ENCODE measurements at places on chromosomes 1 and 21.
A peak's percentile ranks its signal among the peaks of the same experiment; 100 is the strongest.

- no peak for DNase-seq
Measured at GRCh38 chr1:60279798-60280197, 206.2 kb upstream of the C1orf87 start.

DNA sequence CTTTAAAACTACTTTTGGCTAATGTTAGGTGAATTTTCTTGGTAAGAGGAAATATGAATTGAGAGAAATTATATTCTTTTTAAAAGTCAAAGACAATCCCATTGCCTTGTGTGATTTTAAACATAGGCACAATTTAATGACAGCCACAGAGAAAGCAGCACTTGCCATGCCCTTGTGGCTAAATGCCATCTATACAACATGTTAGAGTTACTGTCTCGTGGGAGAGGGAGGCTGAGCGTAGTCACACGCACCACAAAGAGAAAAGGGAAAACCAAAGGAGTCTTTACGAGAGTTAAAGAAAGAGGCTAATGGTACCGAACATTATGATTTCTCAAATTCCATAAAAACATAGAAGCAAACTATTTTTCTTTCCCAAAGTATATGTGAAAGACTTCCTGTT lies 537.9 kb downstream of the PTPRC start:
- no peak for DNase-seq

DNA sequence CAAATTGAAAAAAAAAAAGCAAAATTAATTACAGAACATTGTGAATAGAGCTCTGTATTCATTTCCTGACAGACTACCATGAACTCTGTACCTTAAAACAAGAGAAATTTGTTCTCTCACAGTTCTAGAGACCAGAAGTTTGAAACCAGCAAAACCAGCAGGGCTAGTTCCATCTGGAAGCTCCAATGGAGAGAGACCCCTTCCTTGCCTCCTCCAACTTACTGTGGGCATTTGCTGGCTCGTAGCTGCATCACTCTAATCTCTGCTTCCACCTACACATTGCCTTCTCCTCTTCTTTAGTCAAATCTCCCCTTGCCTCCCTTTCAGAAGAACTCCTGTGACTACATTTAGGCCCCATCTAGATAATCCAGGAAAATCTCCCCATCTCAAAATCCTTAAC lies 56.5 kb downstream of the SYDE2 start:
- peak; percentile 47 for DNase-seq

GRCh38 chr1:220873868-220874655 lies 5.2 kb upstream of the HLX start:
- DNase-seq = no peak

- no peak for DNase-seq
Measured at GRCh38 chr1:228297242-228297641, 89.4 kb downstream of the OBSCN start.

- no peak for DNase-seq
Measured at GRCh38 chr1:46522184-46522968, 29.1 kb downstream of the KNCN start.

GRCh38 chr1:205170532-205171269 lies 40.8 kb downstream of the DSTYK start:
- no peak for DNase-seq

DNA sequence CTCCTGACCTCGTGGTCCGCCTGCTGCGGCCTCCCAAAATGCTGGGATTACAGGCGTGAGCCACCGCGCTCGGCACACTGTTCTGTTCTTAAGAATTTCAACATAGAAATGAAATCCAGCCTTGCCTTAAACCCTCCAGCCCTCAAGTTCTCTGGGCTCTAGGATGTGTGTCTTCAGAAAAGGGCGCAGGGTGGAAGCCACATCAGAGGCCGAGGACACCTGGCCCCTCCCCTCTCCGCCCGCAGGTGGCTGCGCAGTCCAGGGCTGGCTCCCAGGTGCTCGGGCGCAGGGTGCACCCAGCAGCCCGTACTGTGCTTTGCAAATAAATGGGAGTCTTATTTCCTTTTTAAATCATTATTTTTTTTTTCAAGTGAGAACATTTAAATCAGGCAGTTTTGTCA lies 2.0 kb upstream of the C1orf174 start:
- no peak for DNase-seq

DNA sequence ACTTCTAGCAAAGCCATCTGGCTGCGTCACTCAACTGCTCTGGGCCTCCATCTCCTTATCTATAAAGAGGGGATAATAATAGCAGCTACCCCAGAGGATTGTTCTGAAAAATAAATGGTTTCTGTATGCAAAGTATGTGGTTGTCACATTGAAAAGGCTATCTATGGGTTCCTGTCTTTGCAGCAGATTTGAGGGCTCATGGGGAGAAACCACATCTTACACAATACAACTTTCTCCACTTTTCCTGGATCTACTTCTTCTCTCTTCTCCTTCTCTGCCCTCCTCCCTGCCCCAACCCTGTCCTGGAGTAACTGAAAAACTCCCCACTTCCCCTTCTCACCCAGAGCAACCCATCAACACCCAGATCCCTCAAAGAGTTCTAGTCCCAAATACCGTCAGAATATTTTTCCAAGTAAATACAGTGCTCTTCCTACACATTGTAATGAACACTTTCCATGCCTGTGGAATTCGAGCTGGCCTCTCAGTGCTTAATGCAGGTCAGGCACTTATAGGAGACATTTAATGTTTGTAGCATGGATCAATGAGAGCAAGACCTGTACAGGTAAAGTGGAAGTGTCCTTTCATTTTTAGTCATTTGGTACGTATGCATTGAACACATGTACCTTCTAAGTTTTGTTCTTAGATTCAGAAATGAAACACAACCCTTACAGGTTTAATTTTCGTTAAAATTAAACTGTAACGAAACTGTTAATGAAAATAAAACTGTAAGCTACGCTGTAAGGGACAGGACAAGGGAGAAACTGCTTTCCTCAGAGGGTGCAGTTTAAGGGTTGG lies 131.9 kb downstream of the AK5 start:
- no peak for DNase-seq

DNA sequence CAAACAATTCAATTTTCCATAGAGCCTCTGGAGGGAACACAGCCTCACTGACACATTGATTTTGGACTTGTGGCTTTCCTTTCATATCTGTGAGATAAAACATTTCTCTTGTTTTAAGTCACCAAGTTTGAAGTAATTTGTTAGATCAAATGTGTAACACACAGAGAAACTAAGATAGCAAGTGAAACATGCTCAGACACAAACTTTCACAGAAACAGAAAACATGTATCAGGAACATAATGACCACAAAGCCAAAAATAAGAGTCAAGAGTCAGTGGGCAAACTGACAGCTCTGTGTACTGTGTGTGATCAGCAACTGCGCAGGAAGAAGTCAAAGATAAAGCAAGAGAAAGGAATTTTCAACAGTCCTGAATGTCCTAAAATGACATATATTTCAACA lies 1237.5 kb downstream of the AMY1C start:
- no peak for DNase-seq

DNA sequence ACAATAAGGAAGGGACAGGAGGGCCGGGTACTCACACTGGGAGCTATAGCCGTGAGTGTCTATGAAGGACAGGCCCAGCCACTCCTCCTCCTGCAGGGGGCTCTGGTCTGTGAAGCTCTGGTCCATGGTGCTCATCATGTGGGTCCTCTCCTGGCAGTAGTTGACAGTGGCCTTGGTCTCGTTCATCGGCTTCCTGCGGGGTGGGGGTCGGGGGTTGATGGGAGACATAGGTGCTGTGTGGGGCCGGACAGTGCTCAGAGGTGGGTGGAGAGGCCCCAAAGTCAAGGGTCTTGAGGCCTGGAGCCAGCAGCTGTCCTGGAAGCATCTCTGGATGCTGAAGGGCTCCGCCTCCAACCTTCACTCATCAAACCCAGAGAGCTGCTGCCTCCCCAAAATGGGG lies 260.4 kb downstream of the PTPRU start:
- DNase-seq = no peak

DNA sequence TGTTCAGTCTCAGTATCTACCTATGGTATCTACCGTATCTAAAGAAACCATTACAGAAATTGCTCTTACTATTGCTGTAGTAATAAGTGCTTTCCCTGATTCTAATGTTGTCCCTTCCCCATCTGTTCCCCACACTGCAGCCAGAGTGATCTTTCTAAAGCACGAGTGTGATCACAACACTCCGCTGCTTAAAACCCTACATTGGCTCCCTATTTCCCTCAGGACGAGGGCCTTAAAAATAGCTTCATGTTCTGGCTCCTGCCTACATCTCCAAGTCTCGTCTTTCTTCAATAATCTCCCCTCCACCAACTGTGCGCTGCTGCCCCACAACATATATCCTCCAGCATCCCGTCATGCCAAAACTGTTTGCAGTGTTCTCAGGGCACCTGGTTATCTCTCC lies 150.6 kb downstream of the SDCCAG8 start:
- no peak for DNase-seq
